ENCODE measurements at places on chromosomes 16 and 17.

DNA sequence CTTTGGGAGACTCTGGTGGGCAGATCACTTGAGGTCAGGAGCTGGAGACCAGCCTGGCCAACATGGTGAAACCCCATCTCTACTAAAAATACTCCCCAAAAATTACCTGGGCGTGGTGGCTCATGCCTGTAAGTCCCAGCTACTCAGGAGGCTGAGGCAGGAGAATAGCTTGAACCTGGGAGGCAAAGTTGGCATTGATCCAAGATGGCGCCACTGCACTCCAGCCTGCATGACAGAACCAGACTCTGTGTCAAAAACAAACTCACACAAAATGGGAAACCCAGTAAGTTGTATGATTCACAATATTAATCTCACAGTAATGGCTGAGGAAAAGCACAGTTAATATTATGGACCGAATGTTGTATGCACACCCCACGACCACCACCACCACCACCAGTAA lies 24.3 kb downstream of the WSB1 start:
- H3K4me1 ChIP-seq = peaks cover 13% of the 10 kb centered on the region
- H3K27me3 ChIP-seq = no peaks in the 10 kb centered on the region
- H3K4me3 ChIP-seq = no peak overlapping the region
- no peak overlapping the region for H3K27ac ChIP-seq

- no peak overlapping the region for H3K27ac ChIP-seq
- no peak for DNase-seq
- no peaks in the 10 kb centered on the region for H3K36me3 ChIP-seq
- no peak overlapping the region for H3K4me3 ChIP-seq
These were observed 428.7 kb upstream of the SALL1 start for GRCh38 chr16:51579652-51580360.

- no peak overlapping the region for H3K4me3 ChIP-seq
- H3K27ac ChIP-seq = no peak overlapping the region
- H3K4me1 ChIP-seq = no peaks in the 10 kb centered on the region
- H3K36me3 ChIP-seq = no peaks in the 10 kb centered on the region
- H3K27me3 ChIP-seq = no peaks in the 10 kb centered on the region
These were observed 14.2 kb upstream of the CCNF start for GRCh38 chr16:2415085-2415484.

DNA sequence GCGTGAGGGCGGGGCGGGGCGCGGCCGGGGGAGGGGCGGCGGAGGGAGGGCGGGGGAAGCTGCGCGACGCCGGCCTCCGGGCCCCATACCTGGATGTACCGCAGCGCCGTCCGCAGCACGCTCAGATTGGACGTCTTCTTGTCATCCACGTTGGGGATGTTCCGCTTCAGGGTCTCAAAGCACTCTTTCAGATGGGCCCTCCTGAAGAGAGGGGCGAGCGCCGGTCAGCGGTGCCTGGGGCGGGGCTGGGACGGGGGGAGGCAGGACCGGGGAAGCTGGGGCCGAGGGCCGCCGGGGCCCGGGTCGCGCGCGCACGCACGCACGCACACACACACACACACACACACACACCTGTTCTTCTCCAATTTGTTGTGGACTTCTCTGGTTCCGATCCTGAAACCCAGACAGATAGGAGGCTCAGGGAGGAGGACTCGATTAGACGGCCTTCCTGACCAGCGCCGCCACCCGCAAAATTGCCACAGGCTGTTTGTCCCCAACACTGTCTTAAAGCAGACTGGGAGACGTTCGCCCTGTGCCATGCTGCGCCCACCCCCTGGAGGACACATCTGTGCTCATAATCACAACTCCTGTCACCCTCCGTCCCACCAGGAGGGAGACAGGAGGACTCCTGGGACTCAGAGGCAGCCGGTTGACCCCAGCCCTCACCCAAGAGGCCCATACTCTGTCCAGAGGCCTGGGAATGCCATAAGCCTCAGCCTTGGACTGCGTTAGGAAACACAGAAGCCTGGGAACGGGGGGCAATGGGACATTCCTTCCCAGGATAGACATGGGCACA lies 6.7 kb downstream of the MNT start:
- peaks cover 3% of the 10 kb centered on the region for H3K36me3 ChIP-seq
- DNase-seq = no peak
- peak overlapping the region; percentile 100 for H3K27ac ChIP-seq
- peak overlapping the region; percentile 59 for H3K4me3 ChIP-seq
- H3K27me3 ChIP-seq = no peaks in the 10 kb centered on the region

DNA sequence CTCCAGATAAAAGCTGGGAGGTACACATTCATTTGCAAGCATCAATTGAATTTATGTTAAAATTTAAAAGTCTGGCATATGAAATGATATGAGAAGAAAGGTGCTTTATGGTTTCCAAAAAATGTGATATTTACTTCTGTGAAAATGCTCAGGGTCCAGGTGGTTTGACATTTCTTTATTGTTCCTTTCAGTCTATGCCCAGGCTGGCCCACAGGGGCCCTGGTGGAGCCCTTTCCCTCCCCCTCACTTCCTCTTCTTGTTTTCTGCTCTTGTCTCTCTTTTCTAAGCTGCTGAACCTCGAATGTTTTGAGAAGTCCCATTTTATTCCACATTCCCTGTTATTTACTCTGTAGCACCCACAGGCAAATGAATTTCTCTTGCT lies 127.8 kb downstream of the HS3ST3B1 start:
- DNase-seq = no peak
- no peak overlapping the region for H3K27ac ChIP-seq
- no peak overlapping the region for H3K4me3 ChIP-seq
- no peaks in the 10 kb centered on the region for H3K4me1 ChIP-seq
- no peaks in the 10 kb centered on the region for H3K36me3 ChIP-seq
- H3K27me3 ChIP-seq = no peaks in the 10 kb centered on the region

- H3K27ac ChIP-seq = no peak overlapping the region
- no peaks in the 10 kb centered on the region for H3K27me3 ChIP-seq
- no peak overlapping the region for H3K4me3 ChIP-seq
- no peak for DNase-seq
- H3K36me3 ChIP-seq = no peaks in the 10 kb centered on the region
- H3K4me1 ChIP-seq = no peaks in the 10 kb centered on the region
These were observed 429.0 kb downstream of the HS3ST4 start for GRCh38 chr16:26120729-26121128.

- no peak overlapping the region for H3K4me3 ChIP-seq
- peak; percentile 63 for DNase-seq
- no peak overlapping the region for H3K27ac ChIP-seq
- no peaks in the 10 kb centered on the region for H3K4me1 ChIP-seq
- H3K27me3 ChIP-seq = no peaks in the 10 kb centered on the region
- H3K36me3 ChIP-seq = no peaks in the 10 kb centered on the region
These were observed 350.6 kb downstream of the CDH11 start for GRCh38 chr16:64771273-64771672.

DNA sequence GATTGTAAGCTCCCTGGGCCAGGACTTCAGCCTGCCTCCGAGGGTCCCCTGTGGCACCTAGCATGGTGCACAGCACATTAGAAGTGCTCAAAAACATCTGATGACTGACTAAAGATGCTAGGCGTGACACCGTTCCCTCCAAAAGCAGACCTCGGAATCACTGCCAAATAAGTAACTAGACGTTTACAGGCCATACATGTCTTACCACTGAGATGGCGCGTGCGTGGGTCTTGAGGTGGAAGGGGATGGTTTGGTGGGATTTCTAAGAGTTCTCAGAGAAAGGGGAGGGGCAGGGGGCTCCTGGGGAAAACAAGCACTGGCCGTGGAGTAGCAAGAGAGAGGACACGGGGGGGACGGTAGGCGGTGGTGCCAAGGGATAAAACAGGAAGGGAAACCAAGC lies 12.4 kb downstream of the MPO start:
- no peaks in the 10 kb centered on the region for H3K36me3 ChIP-seq
- no peak overlapping the region for H3K4me3 ChIP-seq
- no peaks in the 10 kb centered on the region for H3K4me1 ChIP-seq
- no peak for DNase-seq
- no peaks in the 10 kb centered on the region for H3K27me3 ChIP-seq

DNA sequence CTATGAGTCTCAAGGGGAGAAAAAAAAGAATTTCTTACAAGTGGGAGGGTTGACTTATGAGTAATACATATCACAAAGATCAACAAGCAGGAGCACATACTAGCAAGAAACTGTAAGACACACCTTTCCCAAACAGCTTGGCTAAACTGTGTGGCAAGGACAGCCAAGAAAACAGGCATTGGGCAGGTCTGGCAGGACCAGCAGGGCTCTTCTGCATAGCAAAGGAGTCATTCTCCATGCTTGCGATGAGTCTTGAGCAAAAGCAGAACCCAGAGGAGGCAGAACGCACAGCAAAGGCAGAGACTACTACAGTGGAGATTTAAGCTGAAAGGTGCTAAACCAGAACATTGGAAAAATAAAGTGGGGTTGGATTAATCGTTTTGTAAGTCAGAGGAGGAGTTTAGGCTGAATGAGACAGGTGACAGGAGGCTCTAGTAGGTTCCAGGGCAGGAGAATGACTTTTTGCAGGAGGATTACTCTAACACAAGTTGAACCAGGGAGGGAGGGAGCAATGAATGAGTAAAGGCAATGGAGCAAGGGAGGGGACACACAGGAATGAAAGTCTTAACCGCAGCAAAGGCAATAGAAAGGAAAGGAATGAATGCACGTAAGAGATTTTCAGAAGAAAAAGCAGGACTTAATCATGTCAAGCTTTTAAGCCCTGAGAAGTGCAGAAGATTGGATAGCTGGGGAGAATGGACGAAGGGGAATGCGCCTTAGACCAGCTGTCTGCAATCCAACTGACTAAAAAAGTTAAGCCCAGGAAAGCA lies 2.7 kb downstream of the N4BP1 start:
- H3K27me3 ChIP-seq = no peaks in the 10 kb centered on the region
- H3K27ac ChIP-seq = peak overlapping the region; percentile 96
- no peak overlapping the region for H3K4me3 ChIP-seq
- no peak for DNase-seq
- no peaks in the 10 kb centered on the region for H3K36me3 ChIP-seq

- H3K4me1 ChIP-seq = peaks cover 85% of the 10 kb centered on the region
- H3K36me3 ChIP-seq = no peaks in the 10 kb centered on the region
- H3K27me3 ChIP-seq = peaks cover 42% of the 10 kb centered on the region
These were observed at the start of gene GIT1 for GRCh38 chr17:29589524-29590410. Gene GIT1 (minus strand): TSS chr17:29589648. CDS start chr17:29589378, 270 bp downstream.

- no peaks in the 10 kb centered on the region for H3K27me3 ChIP-seq
- no peak overlapping the region for H3K4me3 ChIP-seq
- H3K4me1 ChIP-seq = no peaks in the 10 kb centered on the region
- peak; percentile 15 for DNase-seq
- H3K36me3 ChIP-seq = no peaks in the 10 kb centered on the region
These were observed 361.0 kb upstream of the PMFBP1 start for GRCh38 chr16:72532906-72533410.

DNA sequence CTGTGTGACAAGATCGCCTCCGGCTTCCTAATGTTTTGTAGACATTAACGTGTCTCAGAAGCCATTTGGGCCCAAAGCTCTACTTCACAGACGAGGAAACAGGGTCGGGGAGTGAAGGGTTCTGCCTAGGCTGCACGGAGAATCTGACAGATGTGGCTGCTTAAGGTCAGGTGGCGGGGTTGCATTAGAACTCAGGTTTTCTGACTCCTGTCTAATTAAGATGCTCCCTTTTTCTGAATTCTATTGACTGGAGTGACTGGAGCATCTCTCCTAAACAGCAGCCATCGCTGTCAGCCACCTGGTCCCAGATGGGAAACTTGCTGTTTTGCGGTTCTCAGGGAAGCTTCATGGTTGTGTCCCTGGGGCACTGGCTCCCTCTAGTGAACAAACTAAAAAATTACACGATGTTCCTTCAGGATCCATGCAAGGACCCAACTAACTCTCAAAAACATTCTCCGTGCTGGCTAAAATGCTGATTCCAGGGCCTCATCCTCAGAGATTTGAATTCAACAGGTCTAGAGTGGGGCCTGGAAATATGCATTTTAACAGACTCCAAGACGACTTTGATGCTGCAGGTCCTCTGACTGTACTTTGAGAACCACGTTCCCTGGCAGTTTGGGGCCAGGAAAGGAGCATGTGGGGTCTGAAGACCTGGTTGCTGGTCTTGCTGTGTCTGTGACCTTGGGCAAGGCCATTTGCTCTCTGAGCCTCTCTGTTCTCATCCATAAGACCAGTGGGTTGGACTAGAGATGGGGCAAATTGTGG lies 117.4 kb downstream of the IRF8 start:
- DNase-seq = peak; percentile 33
- no peaks in the 10 kb centered on the region for H3K36me3 ChIP-seq

DNA sequence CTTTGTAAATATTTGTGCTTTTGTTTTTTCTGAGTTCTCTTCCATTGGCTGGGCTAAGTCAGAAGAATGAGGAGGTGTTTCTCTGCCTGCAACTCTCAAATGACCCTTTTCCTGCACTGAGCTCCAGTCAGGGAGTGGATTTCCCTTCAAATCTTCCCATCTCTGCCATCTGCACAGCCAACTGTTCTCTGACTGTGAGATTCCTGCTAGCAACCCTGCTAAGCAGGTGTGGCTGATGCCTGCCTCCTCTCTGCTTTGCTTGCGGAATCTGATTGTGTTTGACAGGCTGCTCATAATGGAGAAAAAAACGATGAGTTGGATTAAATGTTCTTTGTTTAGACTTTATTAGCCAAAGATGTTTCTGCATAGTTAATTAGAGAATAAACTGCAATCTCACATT lies 519.8 kb downstream of the TMEM114 start:
- H3K27ac ChIP-seq = no peak overlapping the region
- no peak for DNase-seq
- no peak overlapping the region for H3K4me3 ChIP-seq
- no peaks in the 10 kb centered on the region for H3K27me3 ChIP-seq

DNA sequence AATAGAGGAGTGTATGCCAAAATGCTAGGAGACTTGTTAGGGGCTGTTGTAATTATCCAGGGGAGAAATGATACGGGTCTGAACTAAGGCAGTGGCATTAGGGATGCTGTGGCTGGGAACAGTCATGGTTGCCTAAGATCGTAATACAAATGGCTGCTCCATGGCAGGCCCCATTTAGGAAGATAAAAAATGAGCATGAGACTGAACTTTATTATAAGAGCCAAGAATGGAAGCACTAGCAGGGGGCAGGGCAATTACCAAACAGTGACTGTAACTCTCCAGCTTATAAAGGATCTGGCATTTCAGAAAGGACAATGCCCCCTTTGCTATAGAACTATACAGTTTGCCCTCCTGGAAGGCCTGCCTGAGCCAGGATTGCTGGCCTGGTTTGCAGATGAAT lies 503.3 kb upstream of the CDH5 start:
- H3K36me3 ChIP-seq = no peaks in the 10 kb centered on the region
- DNase-seq = no peak
- no peak overlapping the region for H3K27ac ChIP-seq
- H3K4me3 ChIP-seq = no peak overlapping the region
- no peaks in the 10 kb centered on the region for H3K27me3 ChIP-seq
- H3K4me1 ChIP-seq = no peaks in the 10 kb centered on the region

GRCh38 chr16:52783616-52784015 lies 236.7 kb upstream of the TOX3 start:
- H3K27ac ChIP-seq = no peak overlapping the region
- no peaks in the 10 kb centered on the region for H3K27me3 ChIP-seq
- no peaks in the 10 kb centered on the region for H3K36me3 ChIP-seq
- H3K4me1 ChIP-seq = no peaks in the 10 kb centered on the region
- no peak overlapping the region for H3K4me3 ChIP-seq

Data from left lung (tissue), 14 donors.